Karpas-422 (cell line): ENCODE measurements at places on chromosomes 2 and 18. TPM values are rescaled to one million over a fixed set of nuclear protein-coding genes. Genes with fewer than 3 reads are reported as not detected.

LYPD6 gene
- not detected in 2 replicates for total RNA-seq

GRCh38 chr2:33488178-33488690 is 11.8 kb downstream of the RASGRP3 start:
- DNase-seq, result no peak

GRCh38 chr2:149858901-149859634 is 271.5 kb upstream of the MMADHC start:
- no peak for DNase-seq

DNA sequence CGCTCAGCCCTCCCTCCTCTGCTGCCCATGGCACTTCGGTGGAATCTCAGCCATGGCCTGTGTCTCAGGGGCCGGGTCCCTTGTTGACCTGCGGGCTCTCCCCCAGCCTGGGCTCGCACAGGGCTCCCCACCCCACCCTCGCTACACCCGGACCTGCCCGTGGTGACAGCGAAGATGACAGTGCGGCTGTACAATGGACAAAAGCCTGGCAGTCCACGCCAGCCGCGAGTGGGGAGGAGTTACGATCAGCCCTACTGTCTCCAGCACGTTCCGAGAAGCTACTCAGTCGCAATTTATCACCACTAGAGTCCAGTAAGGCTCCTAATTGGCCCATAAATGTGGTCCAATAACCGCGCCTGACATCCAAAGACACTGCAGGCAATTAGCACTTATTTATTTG is 31.6 kb downstream of the GBX2 start:
- no peak for DNase-seq

DNA sequence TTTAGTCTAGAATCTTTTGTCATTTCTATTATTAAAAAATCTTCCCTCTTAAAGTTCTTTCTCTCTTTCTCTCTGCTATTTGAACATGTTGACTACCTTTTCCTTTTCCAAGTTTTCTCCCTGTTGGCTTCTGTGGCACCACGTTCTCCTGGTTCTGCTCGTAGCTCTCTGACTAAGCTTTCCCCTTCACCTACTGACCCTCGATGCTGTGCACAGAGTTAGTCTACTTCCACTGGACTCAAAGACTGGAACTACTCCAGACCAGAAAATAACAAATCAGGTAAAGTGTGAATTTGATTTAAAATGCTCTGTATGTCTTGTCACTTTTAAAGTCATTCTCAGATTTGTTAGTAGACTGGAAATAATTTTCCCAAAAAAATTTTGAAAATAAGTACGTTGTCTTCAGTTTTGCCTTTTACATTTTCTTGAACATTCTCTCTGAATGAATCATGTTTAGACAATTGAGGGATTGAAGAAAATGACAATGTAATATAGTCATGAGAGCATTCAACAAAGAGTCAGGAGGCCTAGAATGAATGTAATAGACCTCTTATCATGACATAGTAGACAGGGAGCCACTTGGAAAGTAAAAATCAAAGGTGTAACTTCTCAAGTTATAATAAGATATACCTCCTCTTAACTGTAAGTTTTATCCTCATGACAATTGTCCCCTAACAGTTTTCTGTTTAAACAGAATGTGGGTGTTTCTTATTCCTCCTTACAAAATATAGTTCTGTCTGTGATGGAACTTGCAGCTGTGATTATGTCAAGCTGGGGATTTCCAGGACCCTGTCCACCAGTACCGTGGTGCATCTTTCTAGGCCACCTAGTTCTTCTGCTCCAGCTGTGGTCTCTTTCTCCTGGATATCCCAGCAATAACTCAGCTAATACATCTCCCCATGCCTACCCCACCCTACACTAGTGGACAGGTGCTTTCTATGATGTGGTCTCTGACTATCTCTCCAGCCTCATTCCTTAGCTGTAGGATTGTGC is 25.5 kb downstream of the ITPRID2 start:
- DNase-seq, result no peak
